ENCODE measurements at places on chromosomes 7 and 10.

GRCh38 chr7:50957431-50957830 lies 174.7 kb upstream of the GRB10 start:
- no peak for DNase-seq

- DNase-seq: no peak
Observed at GRCh38 chr10:100705139-100705538, 40.2 kb upstream of the PAX2 start.

DNA sequence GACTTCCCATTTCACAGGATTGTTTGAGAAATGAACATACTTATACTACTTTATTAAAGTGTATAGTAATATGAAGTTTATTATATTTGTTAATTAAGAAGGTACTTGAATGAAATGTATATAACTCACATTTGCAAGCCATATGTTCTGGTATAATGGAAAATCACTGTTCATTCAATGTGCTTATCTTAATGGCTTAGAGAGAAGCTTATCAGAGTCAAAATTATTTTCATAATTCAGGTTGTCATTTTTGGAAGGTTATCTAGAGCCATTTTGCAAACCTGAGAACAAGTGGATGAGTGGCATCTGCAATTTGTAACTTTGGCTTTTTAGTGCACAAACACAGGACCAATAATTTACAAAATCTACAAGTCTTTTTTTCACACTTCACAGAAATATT lies 621.0 kb downstream of the ARL4A start:
- no peak for DNase-seq

GRCh38 chr10:69333205-69333604 lies 54.9 kb downstream of the HK1 start:
- DNase-seq: no peak

GRCh38 chr7:30470163-30470770 lies 8.3 kb downstream of the NOD1 start:
- DNase-seq: no peak

GRCh38 chr7:142352543-142352942 lies 94.7 kb upstream of the PRSS58 start:
- no peak for DNase-seq

DNA sequence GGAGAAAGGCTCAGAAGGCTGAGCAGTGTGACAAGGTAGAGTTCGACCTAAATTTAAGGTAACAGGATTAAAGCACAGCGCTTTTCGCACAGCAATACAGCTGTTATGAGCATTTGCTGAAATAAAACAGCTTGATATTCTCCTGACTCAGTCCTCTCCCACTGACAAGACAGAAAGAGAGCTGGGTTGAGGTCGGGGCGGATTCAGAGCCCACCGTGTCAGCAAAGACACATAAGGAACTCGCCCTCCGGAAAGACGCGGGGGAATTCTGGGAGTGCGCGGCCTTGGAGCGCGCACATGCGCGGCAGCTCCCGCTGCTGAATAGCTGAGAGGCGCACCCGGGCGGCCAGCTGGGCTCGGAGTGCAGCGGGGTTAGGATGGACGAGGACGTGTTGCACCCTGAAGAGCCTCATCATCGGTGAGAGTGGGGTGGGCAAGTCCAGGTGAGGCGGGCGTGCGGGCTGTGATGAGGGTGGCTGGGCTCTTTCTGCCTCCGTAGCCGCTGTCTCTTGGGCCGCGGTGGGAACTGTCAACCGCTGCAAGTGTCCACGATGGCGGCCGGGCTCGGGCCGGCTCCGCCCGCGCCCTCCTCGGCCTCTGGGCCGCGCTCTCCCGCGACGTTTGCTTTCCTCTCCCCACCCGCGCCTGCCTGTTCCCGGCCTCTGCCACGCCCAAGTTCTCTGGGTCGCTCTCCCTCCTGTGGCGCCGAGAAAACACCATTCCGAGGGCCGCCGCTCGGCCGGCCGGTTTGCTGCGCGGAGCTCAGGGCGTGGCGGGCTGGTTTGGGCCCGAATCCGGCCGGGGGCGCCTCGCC lies 120.6 kb downstream of the LYZL1 start:
- peak; percentile 54 for DNase-seq

- DNase-seq: peak; percentile 33
Observed at GRCh38 chr10:110864662-110865140, 7.0 kb upstream of the PDCD4 start.

DNA sequence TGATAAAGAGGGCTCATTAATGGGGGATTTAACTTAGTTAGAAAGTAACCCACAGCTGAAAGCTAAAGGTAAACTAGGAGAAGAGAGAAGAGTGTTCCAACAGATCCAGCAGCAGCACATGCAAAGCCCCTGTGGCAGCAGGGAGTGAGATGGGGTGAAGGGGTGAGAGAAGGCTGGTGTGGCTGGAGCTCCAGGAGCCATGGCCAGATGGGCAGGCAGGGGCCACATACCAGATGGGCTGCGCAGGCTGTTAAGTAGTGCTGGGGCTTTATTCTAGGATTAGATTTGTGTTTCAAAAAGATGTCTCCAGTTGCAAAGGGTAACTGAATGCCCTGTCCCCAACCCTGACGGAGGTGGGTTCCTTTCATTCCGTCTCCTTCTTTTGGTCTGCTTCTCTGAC lies 33.2 kb downstream of the HIF1AN start:
- no peak for DNase-seq

DNA sequence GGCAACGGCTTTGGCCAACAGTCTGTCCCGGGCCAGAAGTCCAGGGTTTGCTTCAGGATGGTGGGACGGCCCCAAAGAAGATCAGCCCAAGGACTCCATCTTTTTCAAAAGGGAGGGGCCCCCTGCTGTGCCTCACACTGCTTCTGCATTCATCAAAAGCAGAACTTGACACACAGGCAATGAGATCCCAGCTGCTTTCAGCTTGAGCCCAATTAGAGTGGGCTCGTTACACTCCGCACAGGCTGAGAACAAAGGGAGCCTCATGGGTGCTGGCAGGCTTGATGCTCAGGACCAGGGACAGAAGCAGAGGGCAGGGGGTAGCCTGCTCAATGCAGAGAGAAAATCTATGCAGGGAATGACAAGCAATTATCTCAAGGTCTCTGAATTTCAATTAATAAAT lies 45.5 kb downstream of the VOPP1 start:
- peak; percentile 74 for DNase-seq

- DNase-seq: peak; percentile 52
Observed at GRCh38 chr7:23490357-23491135, 20.3 kb upstream of the IGF2BP3 start.

DNA sequence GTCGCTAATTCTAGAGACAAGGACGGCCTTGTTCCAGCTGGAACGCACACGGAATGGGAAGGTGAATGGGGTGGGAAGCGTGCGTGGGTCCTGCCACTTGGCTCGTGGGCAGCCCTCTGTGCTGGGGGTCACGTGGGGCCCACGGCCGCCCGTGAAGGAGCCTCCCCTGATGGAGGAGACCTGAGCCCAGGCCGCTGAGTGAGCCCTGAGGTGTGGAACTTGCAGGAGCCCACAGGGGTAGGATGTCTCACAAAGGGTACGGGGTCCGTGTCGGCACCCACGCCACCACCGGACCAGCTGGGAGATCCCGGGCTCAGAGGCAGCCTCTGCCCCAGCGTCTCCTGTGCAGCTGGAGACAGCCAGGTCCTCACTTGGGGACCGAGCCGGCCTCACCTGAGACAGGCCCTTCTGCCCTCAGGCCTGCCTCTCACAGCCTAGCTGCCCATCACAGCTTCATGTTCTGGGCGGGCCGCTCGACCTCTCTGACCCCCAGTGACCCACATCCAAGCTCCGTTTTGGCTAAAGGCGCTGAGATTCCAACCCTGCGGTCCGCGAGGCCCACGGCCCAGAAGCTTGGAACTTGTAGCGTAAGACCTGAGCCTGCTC lies 84.8 kb downstream of the FOXL3 start:
- DNase-seq: no peak

DNA sequence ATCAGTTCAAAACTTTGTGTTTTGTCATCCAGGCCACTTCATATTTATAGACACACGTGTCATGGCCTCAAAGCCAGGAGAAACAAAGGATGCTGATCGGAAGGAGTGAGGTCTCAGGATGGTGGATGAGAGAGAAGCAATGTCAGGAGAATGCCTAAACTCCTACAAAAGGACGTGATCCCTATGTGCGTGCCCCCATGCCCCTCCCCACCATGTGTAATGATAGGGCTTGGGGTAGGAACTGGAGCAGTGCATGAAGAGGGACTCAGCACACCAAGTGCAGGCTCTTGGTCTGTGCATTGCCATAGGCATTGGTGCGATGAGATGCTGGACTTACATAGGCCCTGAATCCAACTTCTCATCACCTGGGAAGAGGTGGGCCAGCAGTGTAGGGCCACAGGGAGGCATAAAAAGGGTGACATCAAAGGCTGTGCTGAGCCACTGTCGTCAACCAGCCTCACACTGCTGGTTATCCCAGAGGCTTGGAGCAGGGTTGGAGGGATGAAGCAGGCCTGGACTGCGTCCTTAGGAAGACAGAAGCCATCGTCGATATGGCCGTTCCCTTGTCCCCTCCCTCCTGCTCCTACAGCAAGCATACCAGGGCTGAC lies 46.9 kb upstream of the GDF10 start:
- no peak for DNase-seq

GRCh38 chr7:85770332-85770731 lies 583.5 kb upstream of the SEMA3D start:
- no peak for DNase-seq

DNA sequence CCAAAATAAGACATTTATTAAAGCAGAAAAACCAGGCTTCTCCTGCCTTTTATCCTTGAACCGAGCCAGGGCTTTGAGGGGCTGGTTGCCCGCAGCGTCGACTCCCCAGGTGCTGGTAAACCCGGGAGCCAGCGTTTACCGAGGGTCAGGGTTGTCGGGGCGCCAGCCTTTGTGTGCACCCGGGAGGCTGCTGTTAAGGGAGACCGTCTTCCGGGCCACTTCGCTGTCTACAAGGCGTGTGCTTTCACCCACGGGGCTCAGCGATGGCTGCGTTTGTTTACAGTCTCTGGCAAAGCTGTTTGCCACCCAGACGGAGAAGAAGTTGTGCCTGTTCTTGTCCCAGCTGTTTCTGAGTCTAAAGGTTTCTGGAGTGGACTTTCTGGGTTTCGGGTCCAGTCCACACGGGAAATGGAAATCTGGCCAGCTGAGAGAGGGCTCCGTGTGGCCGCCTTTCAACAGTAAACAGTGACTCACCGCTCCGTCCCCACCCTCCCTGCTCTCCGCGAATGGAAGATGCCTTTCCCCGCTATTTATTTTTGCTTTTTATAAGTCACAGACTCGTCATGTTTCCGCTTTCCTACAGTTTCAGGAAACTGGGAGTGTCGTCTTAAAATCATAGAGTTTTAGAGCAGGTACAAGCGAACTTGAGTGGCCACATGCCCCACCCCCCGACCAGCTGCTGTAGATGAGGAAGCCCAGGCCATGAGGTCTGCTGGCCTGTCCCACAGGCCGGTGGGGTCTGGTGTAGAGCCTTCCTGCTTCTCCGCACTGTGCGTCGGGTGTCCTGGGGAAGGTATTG lies 2.2 kb downstream of the MAFK start:
- DNase-seq: no peak

- DNase-seq: no peak
Observed at GRCh38 chr10:75462865-75463264, 31.4 kb downstream of the LRMDA start.

DNA sequence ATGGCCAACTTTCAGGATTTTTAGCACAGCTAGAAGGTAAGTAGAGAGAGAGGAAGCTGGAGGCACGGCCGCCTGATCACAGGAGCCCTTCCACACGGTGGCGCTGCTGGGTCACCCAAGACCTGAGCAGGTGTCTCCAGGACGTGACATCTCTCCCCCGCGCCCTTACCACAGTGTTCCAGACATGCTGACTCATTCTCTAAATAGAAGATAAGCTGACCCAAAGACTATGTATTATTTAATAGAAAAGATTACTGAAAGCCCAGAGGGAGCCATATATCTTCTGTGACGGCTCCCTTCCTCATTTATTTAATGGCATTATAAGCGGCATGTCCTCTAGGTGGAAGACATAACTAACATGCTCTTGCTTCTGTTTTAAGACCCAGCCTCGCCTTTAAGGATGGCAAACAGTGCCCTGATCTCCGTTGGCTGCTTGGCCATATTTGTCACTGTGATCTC lies 26.0 kb upstream of the MALSU1 start:
- peak; percentile 90 for DNase-seq

DNA sequence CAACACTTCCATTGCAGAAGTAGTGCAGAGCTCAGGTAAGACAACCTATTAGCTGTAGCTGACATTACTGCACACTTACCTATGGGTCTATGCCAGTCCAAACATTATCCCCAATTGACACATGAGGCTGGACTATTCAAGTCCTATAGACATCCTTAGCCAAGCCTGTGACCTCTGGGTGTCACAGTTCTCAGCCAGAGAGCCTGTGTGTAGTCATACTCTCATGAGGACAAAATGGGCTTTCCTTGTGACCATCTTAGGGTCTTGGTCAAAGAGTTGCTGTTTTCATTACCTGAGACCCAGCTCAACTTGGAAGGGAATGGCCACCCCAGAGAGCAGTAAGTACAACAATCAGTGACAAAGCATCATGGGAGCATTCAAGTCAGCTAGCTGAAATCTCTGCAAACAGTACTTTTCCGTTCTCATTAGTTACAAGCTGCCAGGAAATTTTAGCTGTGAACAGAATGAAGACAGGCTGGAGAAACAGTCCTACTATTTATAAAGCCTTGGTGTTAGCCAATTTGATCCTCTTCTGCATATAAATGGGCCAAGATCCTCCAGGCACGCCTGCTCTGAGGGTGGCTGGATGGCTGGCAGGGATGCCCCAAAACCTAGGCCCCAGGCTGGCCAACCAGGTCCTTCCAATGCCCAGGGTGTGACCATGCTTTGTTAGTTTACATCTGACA lies 44.3 kb downstream of the NUDCD3 start:
- DNase-seq: no peak

Measured in NCI-H2171 treated with DMSO at 0.1 percent for 48 hours (cell line).